ENCODE measurements at places on chromosomes 2 and 18. TPM values are rescaled to one million over a fixed set of nuclear protein-coding genes. Genes with fewer than 3 reads are reported as not detected.

GRCh38 chr2:239827523-239827890 lies 197.6 kb downstream of the NDUFA10 start:
- DNase-seq: no peak

GRCh38 chr2:204046145-204046544 lies 109.6 kb downstream of the ICOS start:
- DNase-seq: no peak

DNA sequence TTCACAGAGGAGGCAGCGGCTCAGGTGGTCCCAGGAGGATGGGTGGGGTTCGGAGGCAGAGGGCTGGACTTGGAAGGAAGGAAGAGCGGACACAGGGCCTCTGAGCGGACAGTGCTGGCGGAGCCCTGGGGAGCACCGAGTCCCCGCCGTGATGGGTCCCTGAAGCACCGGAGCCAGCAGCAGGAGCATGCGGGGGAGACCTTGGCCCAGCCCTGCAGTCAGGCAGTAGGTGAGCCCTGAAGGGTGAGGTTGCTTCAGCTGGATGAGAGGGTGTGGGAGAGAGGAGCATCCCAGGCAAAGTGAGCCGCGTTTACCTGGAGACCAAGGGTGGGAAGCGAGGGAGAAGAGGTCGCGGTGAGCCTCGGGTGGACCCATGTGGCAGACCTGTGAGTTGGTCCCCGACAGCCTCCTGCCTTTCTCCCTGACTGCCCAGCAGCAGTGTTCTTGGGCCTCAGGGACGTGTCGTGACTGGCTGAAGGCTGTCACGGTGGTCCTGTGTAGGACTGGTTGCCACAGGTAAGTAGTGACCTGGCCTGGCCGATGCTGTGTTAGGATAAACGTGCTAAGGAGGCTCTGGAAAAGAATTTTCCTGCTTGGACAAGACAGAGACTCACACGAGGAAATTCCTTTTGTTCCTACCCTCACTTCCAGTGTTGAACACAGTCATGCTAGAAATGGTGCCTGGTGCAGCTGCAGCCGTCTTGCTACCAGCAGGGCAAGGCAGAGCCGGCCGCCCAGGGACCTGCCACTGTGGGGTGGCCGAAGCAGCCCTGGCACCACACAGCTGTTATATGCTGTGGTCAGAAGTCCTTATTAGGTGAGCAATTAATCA lies 73.0 kb downstream of the RRM2 start:
- no peak for DNase-seq

Gene LYG2
- not detected for total RNA-seq

Gene CPO
- not detected for total RNA-seq

GRCh38 chr2:235218486-235218907 lies 266.7 kb downstream of the SH3BP4 start:
- no peak for DNase-seq

Gene SERPINB7
- total RNA-seq: 0.21 TPM

GRCh38 chr2:8659735-8660492 lies 21.9 kb upstream of the ID2 start:
- no peak for DNase-seq

GRCh38 chr2:12617366-12617765 lies 99.4 kb upstream of the TRIB2 start:
- no peak for DNase-seq

- DNase-seq: no peak
Observed at GRCh38 chr18:67266246-67267237, 250.0 kb downstream of the DSEL start.

Gene POMC
- 6.1 TPM for total RNA-seq

DNA sequence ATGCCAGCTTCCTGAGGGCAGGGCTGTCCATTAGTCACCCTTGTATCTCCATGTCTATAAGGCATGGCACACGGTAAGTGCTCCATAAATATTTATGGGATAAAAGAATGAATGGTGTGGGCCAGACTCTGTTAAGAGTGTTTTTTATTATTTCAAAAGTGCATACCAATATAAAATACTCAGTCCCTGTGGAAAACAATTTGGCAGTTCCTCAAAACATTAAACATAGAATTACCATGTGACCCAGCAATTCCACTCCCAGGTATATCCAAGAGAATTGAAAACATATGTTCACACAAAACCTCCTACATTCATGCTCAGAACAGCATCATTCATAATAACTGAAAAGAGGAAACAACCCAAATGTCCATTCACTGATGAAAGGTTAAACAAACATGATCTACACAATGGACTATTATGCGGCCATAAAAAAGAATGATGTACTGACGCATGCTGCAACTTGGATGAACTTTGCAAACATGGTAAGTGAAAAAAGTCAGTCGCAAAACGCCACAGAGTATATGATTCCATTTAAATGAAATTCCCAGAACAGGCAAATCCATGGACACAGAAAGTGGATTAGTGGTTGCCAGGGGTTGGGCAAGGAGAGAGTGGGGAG lies 69.1 kb upstream of the TCF7L1 start:
- DNase-seq: no peak

- no peak for DNase-seq
Observed at GRCh38 chr2:145739681-145740080, 1219.8 kb upstream of the ZEB2 start.

GRCh38 chr2:209864716-209865295 lies 93.2 kb downstream of the UNC80 start:
- DNase-seq: no peak

Gene UPP2
- not detected for total RNA-seq

DNA sequence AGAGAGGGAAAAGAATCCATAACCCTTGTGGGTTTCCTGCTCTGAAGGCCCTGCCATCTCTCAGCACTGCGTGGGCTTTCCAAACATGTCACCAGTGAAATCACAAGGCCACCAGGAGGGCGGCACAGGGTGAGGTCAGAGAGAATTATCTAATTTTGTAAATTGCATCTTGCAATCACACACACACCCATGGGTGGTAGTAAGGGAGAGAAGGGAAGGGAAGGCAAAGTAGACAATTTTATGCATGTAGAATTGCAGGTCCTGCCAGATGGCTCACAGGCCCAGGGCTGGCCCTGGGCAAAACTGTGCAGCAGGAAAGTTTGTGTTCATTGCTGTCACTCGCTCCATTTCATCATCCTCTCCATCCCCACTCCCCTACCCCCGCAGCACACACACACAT lies 21.0 kb upstream of the ZBTB7C start:
- DNase-seq: no peak

DNA sequence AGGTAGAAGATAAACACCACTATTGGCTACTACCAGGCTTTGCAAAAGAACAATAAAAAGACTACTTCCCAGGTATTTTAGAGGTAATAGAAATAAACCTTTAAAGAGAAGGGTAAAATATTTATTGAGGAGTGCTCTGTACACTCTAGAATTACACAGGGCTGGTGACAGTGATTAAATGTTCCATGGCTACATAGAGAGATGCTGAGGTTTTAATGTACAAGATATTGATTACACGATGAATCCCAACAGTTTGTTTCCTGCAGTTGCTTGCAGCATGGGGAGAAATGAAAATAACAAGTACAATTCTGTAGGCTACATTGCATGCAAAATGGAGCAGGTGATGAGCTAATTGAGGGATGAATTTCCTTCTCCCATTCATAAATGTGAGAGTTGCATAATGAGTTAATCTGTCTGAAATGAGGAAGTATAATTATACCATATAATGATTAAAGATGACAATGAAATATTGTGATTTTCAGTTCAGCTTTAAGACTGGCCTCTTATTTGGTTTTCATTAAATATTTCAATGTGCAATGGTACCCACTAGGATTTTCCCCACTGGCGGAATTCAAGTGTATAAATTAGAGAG lies 266.1 kb downstream of the SOCS6 start:
- DNase-seq: no peak

- no peak for DNase-seq
Observed at GRCh38 chr2:154447727-154448418, 250.6 kb upstream of the KCNJ3 start.

- no peak for DNase-seq
Observed at GRCh38 chr2:68368654-68369336, 3.7 kb downstream of the PLEK start.

All from esophagus squamous epithelium (tissue), 5 donors.